ENCODE measurements at places on chromosomes 7 and 10.

GRCh38 chr10:127142856-127143255, 53.5 kb downstream of the INSYN2A start:
- no peak for DNase-seq

- no peak for DNase-seq
These were observed 604 bp upstream of the CYP3A43 start for GRCh38 chr7:99827040-99827778.

- no peak for DNase-seq
These were observed 28.3 kb downstream of the WDR86 start for GRCh38 chr7:151381348-151382078.

DNA sequence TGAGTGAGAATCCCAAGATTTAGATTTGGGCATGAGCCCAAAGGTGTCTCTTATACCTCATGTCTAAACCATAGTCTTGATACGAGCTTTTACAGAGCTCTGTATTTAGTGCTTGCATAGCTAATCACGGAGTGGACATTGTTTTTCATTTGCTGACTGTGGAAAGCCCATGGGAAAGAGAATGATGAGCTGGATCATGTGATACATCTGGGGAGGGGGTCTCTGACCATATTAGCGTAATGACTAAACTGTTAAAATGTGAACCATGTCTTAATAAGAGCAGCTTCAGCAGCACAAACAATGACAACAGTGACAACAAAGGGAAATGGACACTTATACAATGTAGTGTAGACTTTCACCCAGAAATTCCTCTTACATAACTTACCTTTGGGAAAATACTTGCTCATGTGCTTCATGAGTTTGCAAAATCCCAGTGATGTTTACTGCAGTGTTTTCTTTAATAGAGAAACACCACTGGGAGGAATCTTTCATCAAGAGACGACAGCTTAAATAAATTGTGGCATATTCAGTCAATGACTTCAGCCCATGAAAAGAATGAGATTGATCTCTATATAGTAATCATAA, 44.0 kb upstream of the ITGB1 start:
- DNase-seq, result no peak

- no peak for DNase-seq
These were observed 252.7 kb upstream of the FERD3L start for GRCh38 chr7:19397911-19398310.

GRCh38 chr7:4753598-4754432, 21.6 kb upstream of the AP5Z1 start:
- no peak for DNase-seq

DNA sequence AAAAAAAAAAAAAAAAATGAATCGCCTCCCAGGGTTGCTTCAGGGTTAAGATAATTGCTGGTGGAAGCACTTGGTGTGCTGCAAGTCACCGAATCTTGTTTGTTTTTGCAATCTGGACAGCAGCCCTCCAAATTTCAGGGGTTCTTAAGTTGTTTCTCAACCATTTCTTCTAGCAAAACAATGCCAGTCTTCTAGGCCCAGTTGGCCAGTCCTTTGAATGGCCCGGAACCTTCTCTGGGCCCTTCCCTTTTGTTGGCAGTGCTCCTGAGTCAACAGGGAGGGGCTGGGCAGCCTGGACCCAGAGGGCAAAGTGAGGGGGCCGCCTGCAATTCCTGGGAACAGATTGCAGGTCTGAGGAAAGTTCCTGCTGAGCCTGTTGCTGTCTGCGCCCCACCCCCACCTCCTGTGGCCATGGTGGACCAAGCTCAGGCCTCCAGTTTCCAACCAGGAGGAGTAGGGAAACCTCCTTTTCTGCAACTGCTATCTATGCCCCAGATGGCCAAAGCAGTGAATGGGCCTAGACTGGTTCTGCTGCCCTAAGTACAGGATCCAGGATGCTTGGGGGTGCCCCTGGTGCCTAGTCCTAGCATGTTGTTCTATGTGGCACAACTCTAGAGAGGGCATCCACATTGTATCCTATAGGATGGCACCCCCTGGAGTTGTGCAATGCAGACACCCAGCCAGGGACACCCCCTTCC, 31.4 kb upstream of the PDCD4 start:
- no peak for DNase-seq

GRCh38 chr7:137335814-137336213, 7.7 kb downstream of the PTN start:
- no peak for DNase-seq

- no peak for DNase-seq
These were observed 139.8 kb upstream of the TNS3 start for GRCh38 chr7:47721670-47722069.

- DNase-seq, result no peak
These were observed 49.9 kb downstream of the ASB4 start for GRCh38 chr7:95535662-95536061.

DNA sequence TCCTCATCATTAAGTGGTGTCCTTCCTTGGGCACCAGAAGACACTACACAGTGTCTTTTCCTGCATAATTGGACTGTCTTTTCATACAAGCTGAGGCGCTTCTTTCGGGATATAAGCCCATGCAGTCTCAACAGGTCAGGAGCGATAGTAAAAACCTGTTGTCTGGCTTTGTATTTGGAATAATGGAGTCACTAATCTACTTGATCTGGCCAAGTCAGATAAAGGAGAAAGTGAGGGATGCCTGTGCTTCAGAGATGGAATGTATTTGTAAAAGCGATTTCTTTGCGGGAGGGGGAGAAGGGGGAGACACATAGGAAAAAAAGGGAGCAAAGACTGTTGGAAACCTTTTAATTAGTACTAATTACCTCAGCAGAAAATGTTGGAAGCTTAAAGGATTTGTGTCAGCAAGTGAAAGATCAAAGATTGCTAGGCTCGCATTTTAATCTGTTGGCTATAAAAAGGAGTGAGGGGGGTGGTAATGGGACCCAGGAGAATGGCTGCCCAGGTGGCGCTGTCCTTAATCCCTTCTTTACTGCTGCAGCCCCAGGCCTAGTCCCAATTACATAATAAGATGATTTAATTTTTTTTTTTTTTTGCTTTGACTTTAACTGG, 581.4 kb downstream of the LRMDA start:
- no peak for DNase-seq

GRCh38 chr10:2619916-2620315, 447.4 kb upstream of the PFKP start:
- DNase-seq, result no peak

DNA sequence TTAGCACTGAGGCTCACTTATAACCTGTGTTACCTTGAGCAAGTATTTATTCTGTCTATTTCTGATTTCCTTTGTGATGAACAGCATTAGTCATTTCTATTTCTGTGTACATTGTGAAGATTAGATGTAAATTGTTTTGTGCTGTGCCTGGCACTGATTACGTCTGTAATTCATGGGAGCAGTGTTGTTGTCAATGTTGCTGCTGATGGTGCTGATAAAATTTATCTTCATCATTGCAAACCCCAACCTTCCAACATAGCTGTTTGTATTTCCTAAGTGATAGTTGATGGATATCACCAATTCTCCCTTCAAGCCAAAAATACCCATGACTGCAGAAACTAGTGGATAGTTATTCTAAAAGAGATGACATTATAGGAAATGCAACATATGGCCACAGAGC, 400.5 kb upstream of the GRM3 start:
- DNase-seq, result no peak

DNA sequence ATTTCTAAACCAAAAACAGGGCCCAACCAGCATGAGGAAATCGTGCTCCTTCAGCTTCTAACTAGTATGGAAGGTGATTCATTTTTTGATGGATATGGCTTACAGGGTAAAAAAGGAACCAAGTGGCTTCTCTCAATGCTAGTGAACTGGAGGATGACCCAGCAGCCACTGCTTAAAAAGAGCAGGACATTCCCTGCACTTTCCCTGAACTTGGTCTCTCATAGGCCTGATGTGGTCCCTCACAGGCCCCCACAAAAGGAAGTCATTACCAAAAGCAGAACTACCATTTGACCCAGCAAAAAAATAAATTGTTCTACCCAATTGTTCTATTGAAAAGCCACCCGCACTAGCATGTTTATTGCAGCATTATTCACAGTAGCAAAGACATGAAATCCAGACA, 188.8 kb downstream of the CALN1 start:
- no peak for DNase-seq

DNA sequence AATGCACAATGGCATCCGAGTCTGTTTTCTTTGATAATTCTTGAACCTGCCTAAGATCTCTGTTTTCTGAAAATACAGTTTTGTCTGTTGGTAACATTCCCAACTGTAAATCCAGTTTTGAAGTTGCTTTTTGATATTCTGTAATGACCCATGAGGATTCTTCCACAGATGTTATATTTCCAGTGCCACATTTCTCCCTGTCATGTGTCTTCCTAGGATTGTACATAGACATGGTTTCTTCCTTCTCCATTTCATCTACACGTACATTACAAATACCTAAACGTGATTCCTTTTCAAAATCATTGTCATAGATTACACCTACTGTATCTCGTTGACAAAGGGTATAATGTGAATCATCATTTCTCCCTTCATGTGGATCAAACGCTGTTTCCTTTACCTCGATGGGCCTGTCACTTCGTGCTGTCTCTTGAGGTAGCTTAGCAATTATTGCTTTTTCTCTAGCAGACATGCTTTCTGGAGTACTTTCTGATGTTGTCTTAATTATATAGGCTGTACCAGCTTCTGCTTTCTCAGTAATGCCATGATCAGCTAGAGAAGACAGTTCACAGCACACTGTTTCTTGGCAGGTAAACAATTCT, 40.3 kb downstream of the PPP1R3A start:
- DNase-seq, result no peak

- no peak for DNase-seq
These were observed 266.5 kb upstream of the YAE1 start for GRCh38 chr7:39299695-39300094.

- no peak for DNase-seq
These were observed 34.5 kb upstream of the SLC18A3 start for GRCh38 chr10:49575489-49576072.

GRCh38 chr10:35035606-35036005, 54.5 kb downstream of the CUL2 start:
- no peak for DNase-seq

DNA sequence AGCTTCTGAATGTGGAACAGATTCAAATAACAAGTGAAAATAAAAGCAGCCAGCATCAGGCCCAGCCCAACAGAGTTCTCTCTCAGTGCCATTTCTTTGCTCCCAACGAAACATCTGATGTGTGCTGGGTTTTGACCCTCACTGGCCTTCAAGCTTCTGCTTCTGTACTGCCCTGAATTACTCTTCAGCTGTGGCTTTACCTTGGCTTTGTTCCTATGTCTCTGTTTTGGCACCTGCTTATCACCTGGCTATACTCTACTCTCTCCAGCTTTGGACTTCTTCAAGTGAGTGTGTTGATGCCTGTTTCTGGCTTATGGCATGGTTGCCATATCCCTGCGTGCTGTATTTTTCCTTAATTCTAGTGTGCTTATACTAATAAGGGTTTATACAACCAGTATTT, 768.3 kb downstream of the SORCS1 start:
- no peak for DNase-seq

- no peak for DNase-seq
These were observed 817.9 kb downstream of the DNAJB9 start for GRCh38 chr7:109387530-109387929.

- no peak for DNase-seq
These were observed 79.6 kb downstream of the ANLN start for GRCh38 chr7:36469236-36469635.

DNA sequence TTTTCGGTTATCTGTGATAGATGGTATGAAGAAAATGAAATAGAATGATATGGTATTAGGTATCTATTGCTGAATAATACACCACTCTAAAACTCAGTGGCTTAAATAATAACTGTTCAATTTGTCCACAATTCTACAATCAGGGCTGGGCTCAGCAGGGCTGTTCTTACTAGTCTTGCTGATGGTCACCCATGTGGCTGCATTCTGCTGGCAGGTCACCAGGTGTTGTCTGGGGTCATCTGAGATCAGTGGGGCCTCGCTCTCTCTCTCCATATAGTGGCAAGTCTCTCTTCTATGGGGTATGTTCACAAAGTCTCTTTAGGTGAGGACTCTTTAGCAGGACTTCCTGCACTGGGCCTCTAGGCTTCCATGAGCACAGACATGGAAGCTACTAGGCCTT, 130.4 kb upstream of the SORCS3 start:
- no peak for DNase-seq
